ENCODE measurements at places on chromosomes 2 and 18.

GRCh38 chr2:19675856-19676460, 225.8 kb downstream of the TTC32 start:
- no peak overlapping the region for H3K4me3 ChIP-seq
- no peak overlapping the region for H3K27ac ChIP-seq
- no peak for DNase-seq

- H3K36me3 ChIP-seq, result no peaks in the 10 kb centered on the region
These were observed 300.9 kb downstream of the CYP26B1 start for GRCh38 chr2:71846669-71847291.

DNA sequence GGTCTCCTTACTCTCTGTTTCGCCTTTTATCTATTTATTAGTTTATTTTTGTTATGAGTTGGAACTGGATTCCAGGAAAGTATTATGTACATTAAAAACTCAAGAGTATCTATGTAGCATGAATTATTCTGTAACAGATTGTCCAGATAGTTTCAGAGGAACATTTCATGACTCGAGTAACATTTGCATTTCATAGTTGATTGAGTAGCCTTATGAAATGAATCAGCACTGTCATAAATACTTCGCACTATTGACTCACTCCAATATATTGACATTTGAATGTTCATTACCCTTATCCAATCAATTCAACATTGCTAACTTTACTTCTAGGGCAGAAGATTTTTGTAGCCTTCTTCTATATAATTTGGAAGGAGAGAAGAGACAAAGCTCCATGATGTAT, 11.3 kb upstream of the VRK2 start:
- H3K4me1 ChIP-seq, result no peaks in the 10 kb centered on the region
- H3K4me3 ChIP-seq, result no peak overlapping the region
- H3K27me3 ChIP-seq, result no peaks in the 10 kb centered on the region
- no peaks in the 10 kb centered on the region for H3K36me3 ChIP-seq
- no peak overlapping the region for H3K27ac ChIP-seq

- H3K4me1 ChIP-seq, result peaks cover 8% of the 10 kb centered on the region
- H3K27ac ChIP-seq, result no peak overlapping the region
- no peaks in the 10 kb centered on the region for H3K27me3 ChIP-seq
- no peak overlapping the region for H3K4me3 ChIP-seq
These were observed 38.1 kb upstream of the STAT1 start for GRCh38 chr2:191051825-191052778.

DNA sequence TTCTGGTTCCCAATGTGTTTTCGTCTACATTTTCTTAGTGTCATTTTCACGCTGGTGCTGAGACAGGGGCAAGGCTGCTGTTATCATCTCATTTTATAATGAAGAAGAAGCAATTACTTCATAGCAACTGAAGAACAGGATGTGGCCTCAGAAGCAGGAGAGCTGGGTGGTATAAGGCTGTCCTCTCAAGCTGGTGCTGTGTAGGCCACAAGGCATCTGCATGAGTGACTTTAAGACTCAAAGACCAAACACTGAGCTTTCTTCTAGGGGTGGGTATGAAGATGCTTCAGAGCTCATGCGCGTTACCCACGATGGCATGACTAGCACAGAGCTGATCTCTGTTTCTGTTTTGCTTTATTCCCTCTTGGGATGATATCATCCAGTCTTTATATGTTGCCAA, 7.3 kb downstream of the IL36G start:
- no peak overlapping the region for H3K4me3 ChIP-seq
- no peak for DNase-seq
- H3K27ac ChIP-seq, result no peak overlapping the region
- H3K4me1 ChIP-seq, result no peaks in the 10 kb centered on the region

DNA sequence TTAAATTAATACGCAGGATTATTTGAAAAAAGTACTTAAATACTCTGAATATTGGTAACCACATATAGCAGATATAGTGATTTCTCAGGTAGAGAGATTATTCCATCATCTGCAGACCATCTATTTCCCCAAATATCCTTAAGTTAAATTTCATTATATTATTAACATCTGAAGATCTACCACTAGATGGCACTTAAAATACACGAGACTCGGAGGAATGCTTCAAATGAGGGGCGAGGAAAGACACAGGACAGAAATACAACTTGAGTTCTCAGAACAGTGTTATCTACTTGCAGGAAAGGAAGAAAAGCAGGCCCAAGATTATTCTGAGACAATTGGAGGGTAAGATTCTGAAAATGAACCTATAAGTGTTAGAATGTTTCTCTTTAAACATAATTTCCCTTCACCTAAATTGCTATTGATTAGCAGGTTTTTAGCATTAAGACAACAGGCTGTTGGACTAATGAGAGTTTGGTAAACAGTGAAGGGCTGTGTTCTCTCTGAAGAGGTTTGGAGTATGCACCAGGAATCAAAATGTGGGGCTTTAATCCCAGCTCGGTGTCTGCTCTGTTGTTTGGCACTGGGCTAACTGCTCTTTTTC, 76.9 kb upstream of the GCFC2 start:
- H3K4me1 ChIP-seq, result peaks cover 15% of the 10 kb centered on the region
- no peaks in the 10 kb centered on the region for H3K27me3 ChIP-seq
- H3K27ac ChIP-seq, result no peak overlapping the region

DNA sequence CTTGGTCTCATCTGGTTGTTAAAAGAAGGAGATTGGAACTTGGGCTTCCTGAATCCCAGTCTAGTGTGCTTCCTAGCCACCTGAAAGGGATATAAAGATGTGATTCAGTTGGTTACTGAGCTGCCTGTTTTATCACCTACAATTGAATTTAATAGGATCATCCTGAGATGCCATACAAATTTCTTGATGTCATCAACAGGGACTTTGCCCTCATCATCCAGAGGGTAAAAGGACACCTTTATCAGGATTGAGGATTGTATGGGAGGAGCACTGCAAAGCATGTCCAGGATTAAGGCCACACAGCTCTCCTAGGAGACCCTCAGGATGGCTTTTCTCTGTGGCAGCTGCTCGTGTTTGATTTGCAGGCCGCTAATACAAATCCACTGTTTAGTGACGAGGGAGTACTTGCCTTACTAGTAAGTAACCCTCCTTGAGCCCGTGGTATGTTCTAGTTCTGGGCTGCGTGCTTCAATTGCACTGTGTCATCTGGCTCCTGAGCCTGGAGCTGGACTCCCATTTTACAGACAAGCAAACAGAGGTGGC, 28.6 kb downstream of the SH3RF3 start:
- H3K4me1 ChIP-seq, result no peaks in the 10 kb centered on the region
- no peaks in the 10 kb centered on the region for H3K36me3 ChIP-seq
- no peak for DNase-seq
- H3K27ac ChIP-seq, result no peak overlapping the region
- H3K27me3 ChIP-seq, result no peaks in the 10 kb centered on the region
- H3K4me3 ChIP-seq, result no peak overlapping the region

DNA sequence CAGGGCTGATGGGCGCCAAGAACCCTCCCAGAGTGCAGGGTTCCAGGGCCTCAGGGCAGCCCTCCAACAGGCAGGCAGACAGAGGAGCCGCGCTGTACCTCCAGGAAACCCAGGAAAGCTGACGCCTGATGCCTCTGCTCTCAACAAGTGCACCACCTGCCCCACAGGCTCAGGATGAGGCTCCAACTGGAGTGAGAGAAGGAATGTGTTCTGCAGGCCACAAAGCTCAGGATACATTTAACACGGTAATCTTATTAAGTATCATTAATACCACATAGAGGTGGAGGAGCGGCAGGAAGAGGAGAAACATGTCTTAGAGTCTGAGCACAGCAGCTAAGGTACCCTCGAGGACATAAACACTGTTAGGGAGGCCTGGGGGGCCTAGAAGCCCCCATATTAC, 155.9 kb upstream of the CAPN13 start:
- no peak overlapping the region for H3K4me3 ChIP-seq
- no peaks in the 10 kb centered on the region for H3K27me3 ChIP-seq
- H3K36me3 ChIP-seq, result no peaks in the 10 kb centered on the region
- H3K4me1 ChIP-seq, result no peaks in the 10 kb centered on the region

DNA sequence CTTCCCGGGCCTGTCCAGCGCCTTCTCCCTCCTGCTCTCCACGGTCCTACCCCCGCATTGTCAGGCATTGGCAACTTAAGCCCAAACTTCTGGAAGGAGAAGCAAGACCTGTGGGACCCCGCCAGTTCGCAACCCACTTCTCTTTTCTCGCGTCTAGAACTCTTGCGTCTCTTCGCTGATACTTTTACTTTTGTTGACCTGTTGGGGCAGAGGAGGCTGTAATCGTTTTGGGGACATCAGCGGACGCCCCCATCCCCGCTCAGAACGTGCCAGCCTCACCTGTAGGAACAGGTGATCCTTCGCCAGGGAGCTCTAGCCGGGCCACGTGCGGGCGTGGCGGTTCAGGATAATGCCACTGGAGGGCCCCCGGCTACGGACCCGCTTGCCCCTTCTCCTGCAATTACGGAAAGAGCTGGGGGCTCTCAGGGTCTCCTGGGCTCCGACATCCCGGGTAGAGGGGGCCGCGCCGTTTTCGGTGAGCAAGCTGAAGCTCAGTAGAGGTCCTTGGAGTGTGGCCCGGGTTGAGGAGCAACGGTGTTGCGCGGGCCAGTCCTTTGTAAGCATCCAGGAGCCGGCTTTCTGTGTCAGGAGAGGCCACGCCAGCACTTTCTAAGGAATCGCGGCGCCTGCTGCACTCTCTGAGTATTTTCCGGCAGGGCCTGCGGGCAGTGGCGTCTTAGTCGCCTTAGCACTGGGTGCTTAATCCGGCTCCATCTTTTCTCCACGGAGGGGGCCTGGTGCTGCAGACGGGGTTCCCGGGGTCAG, 1.6 kb downstream of the MTCL1 start:
- H3K27me3 ChIP-seq, result no peaks in the 10 kb centered on the region
- peak overlapping the region; percentile 95 for H3K4me3 ChIP-seq
- no peak for DNase-seq
- H3K4me1 ChIP-seq, result no peaks in the 10 kb centered on the region

DNA sequence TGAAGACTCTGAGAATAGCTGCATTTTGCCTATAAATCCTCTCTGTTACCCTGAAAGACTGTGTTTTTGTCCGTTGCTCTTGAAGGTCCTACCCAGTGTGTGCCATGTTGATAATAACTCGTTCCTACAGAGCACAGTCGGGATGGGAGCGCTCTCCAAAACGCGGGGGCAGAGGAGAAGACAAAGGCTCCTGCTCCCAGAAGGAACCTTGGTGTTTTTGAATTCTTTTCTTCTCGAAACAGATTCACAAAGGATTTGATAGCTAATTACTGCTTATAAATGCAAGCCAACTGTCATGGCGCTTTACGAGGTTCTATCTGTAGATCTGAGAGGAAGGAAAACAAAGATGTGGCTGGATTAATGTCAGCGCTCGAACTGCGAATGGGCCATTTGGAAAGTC, 19.3 kb upstream of the HDAC4 start:
- no peak overlapping the region for H3K4me3 ChIP-seq
- no peaks in the 10 kb centered on the region for H3K4me1 ChIP-seq
- no peak overlapping the region for H3K27ac ChIP-seq
- DNase-seq, result no peak

DNA sequence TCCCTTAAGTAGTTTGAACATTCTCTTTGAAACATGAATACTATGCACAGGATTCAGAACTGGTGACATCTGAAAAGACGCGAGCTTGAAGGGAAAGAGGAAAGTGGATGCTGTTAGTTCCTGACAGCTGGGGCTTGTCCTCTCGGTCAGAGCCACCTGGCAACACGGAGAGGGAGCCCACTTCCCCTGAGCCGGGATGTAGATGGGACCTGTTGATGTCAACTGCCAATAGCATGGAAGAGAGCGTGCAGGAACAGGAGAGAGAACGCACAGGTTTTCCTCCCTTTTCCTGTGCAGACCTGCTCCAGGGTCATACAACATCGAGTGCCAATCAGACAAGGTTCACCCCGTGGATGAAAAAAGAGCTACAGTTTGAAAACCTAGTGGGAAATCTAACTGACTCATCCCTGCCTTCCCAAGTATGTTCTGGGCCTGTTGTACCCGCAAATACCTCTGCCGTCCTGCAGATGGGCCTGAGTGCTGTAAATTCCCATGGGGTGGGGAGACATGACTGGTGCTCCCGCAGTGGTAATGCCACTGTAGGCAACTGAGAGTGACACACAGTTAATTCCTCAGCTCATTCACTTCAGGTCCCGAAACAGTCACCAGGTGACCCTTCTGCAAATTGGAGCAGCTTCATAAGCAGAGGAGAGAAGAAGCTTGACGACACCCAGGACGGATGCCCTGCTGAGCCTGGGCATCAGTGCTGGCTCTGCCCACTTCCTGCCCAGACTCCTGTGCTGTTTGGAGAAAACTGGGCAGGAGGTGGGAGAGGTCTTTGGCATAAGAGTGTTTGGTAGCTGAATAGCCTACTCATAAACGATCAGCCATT, 13.9 kb upstream of the MBP start:
- no peak overlapping the region for H3K4me3 ChIP-seq
- peaks cover 9% of the 10 kb centered on the region for H3K4me1 ChIP-seq
- DNase-seq, result no peak
- no peaks in the 10 kb centered on the region for H3K36me3 ChIP-seq

DNA sequence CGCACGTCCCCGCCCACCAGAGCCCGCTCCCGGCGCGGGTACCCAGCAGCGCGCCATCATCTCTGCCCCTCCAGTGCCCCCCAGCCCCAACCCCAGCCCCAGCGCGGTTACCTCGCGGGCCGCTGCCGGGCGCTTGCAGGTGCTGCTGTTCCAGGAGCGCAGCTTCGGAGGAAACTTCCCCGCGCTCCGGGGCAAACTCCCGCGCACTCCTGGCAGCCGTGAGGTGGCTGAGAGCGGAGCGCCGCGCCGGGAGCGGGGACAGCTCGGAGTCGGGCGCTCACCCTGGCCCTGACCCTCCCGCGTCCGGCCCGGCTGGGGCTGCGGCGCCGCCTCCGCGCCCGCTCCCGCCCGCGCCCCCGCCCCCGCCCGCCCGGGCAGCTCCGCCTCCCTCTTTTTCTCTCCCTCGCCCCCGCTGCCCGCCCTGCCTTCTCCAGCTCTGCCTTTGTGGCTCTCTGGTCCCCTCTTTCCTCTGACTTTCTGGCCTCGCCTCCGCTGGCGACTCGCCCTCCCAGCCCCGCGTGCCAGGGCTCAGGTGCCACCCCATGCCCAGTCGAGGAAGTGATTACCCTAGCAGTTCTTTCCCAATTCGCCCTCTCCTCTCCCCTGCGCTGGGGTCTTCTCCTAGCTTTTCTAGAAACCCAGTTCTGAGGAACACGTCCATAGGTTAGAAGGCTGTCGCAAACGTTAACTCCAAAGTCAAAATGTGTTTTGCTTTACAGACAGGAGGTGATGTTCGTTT, at the start of gene CHST9:
Gene CHST9, minus strand, starts transcription at position 284 of the 739 bp plus-strand sequence. CDS start 42,499 bp downstream, outside the sequence.
- peaks cover 79% of the 10 kb centered on the region for H3K27me3 ChIP-seq
- no peak within 1 kb of the TSS for H3K27ac ChIP-seq
- H3K36me3 ChIP-seq, result no peaks in the 10 kb centered on the region

DNA sequence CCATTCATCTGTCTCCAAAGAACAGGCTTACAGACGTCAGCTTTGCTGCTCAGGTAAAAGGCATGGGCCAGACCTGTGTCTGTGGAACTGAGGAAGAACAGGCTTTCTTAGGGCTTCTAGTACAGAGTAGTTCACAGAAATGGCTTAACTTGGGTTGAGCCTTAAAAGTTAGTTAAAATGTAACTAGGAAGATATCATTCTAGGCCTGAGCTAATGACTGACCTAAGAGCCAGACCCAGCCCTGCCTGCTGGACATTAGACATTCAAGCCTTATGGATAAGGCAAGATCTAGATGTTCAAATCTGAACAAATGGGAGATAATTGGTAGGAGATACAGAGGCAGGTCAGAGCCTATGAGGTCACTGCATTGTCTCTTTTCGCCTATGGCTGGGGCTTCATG, 73.9 kb upstream of the SLC14A2 start:
- no peak for DNase-seq
- no peaks in the 10 kb centered on the region for H3K27me3 ChIP-seq
- H3K4me1 ChIP-seq, result no peaks in the 10 kb centered on the region
- no peaks in the 10 kb centered on the region for H3K36me3 ChIP-seq
- H3K27ac ChIP-seq, result no peak overlapping the region
- H3K4me3 ChIP-seq, result no peak overlapping the region
